ENCODE measurements at places on chromosomes 7 and 10.

DNA sequence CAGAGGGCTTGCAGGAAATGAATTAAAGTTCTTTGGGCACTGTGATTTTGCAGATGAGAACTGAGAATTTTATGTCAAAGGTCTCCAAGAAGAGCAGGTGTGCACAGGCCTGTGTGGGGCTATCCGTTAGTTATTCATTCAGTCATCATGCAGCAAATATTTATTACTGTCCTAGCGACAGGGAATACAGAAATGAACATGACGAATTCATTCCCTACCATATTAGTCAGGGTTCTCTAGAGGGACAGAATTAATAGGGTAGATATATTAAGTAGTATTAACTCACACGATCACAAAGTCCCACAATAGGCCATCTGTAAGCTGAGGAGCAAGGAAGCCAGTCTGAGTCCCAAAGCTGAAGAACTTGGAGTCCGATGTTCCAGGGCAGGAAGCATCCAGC lies 2.9 kb upstream of the MMP21 start:
- no peak for DNase-seq

DNA sequence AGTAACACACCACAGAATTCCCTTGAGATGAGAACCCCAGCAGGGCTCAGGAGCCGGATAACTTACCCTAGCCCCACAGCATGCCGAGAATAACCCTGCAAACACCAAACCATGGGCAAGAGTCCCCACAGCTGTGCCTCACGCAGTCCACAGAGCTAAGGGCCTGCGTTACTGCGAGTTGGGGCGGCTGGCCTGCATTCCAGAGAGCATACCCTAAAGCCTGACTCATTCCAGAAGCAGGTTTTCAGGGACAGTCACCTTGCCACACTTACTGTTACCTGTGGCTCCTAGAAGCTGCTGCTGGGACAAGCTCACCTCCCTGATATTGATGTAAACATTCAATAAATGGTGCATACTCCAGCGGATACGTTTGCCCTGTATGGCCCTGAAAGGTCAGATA lies 18.6 kb downstream of the FGFR2 start:
- no peak for DNase-seq

GRCh38 chr10:61987537-61987936 lies 86.0 kb downstream of the ARID5B start:
- DNase-seq, result no peak

GRCh38 chr7:8136051-8136730 lies 125.8 kb downstream of the ICA1 start:
- no peak for DNase-seq
